ENCODE measurements at places on chromosomes 13 and 19.

DNA sequence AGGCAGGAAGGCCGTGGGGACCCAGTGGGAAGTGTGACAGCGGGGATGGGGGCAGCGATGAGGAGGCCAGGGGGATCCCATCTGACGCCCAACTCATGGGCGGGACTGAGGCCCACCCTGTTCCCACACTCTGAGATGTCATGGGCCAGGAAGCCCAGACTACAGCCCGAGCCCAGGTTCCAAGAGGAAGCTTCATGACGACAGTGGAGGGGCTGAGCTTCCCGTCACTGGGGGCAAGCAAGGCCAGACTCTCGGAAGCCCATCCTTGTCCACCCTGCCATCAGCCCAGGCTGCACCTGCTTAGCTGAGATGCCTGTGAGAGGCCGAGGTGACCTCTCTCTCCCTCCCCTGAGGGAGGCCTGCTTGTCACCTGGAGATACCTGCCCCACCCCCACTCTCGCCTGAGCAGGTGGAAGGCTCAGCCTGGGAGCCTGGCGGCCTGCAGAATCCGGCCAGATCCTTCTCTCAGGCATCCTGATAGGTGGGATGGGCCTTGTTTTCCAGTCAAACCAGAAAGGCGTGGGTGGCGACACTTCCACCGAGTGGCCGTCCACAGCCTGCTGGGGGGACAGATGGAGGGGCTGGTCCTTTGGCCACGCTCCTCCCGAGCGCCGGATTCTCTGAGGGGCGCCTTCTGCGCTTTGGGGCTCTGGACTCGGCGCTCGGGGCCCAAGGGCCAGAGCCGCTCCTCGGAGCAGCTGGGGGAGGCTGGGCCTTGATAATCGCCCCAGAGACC, 4.8 kb downstream of the ZBTB7A start:
- DNase-seq: no peak

GRCh38 chr13:95457294-95457693, 95.2 kb upstream of the CLDN10 start:
- no peak for DNase-seq

- no peak for DNase-seq
Measured at GRCh38 chr13:95050800-95051615, 250.2 kb downstream of the ABCC4 start.

DNA sequence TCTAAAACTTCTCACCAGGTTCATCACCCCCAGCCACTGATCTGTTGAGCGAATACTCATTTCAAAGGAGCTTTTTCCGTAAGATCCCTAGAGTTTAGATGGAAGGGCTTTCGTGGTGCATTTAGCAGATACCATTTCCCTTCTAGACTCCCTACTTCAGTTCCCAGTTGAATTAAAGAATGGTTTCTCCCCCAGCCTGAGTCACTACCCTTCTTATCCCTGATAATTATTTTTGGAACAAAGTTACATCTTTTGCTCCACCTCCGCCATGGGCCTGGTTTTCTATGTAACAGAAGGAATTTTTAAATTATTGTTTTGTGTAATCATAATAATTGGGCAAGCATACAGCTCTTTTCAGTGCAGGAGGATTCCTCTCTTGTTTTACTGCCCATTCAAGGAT, 22.0 kb downstream of the USPL1 start:
- no peak for DNase-seq

DNA sequence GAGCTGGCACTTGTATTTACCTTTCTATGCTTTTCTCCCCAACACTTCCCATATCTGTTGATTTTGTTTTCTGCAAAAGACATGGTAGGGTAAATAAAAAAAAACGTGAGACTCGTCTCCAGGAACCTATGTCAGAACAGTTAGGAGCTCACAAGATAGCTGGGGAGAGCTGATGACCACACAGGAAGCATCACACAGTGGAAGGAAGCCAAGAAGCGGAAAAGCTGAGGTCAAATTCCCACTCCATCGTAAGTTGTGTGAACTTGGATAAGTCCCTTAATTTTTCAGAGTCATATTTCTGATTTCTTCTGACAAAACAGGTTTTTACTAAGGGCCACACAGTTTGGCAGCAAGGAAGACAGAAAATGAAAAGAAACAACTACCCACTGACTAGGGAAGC, 199.6 kb downstream of the KLF5 start:
- no peak for DNase-seq

DNA sequence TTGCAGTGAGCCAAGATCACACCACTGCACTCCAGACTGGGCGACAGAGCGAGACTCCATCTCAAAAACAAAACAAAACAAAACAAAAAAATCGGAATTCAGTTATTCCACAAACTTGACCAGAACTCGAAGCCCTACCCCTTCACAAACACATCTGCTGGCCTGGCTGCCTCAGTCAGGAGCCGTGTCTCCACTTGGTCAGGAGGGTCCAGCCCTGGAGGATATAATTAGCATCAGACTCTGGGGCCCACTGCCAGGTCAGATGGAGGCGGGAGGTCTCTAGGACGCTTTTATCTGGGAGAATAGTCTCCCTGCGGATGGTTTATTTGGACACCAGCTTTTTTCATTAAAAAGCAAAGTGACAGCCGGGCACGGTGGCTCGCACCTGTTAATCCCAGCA, 8.0 kb downstream of the ELL start:
- DNase-seq: no peak

GRCh38 chr19:30293051-30293785, 79.0 kb upstream of the ZNF536 start:
- no peak for DNase-seq

DNA sequence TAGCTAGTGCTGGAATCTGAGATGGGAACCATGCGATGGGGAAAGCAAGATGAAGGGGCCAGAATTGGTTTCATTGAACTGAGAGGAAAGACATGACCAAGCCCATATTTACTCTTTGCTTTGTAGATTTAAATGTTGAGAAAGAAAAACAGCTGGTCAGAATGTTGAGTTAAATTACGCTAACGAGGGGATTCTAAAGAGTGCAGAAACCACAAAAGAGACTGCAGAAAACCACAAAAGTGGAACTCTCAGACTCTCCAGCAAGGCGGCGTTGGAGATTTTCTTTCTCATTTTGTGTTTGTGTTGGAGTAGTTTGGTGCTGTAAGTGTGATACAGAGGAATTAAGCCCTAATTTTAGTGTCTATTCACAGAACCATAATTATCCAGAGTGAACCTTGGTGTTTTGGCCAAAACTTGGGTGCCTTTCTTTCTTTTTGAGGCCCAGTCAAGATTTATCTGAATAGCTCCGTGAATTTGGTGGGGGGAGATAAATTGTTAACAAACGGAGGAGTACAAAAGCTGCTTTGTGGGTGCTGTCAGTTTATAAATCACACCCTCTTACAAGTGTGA, 26.3 kb downstream of the SAE1 start:
- DNase-seq: no peak

- DNase-seq: no peak
Measured at GRCh38 chr13:26759907-26760831, at the start of gene GPR12. TSS of gene GPR12 (minus strand) at chr13:26760786. CDS start at chr13:26759827, 959 bp downstream.

DNA sequence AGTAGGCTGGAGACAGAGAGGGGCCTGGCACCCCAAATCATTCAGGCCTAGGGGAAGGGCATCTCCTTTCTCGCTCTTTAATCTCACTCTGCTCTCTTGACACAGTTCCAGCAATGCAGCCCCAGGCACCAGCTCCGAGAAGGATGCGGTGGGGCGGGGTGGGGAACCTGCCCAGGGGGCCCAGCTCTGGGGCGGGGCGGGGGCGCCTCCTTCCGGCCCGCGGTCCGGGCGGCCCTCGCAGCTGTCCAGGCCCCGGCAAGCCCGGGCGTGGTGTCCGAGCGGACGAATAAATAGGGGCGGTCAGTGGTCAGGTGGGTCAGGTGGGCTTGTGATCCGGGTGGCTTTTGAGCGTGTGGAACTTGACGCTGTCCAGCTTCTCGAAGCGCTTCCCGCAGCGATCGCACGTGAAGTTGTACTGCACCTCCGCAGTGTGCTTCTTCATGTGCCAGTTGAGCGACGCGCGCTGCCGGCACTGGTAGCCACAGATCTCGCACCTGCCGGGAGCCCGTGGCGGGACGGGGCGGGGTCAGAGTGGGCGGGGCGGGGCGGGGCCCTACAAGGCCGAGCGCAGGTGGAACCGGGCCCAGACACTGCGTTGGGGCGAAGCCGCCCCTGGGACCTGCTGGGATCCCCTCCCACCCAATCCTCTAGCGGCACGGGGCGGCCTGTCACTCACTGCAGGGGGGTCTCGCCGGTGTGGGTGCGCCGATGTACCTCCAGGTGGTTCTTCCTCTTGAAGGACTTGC, 2.7 kb upstream of the ELAVL3 start:
- no peak for DNase-seq

DNA sequence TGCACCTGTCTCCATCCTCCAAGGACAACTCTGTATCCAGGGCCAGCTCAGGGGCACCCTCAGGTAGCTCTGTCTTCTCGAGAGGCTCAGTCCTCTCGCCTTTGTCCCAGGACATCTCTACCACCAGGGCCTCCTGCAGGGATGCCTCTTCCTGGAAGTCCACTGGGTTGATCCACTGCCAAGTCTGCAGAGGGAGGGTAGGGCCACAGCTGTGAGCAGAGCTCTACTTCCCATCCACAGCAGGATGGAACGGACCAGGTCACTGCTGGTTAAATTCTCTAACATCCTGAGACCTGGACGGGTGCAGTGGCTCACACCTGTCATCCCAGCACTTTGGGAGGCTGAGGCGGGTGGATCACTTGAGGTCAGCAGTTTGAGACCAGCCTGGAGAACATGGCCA, 26.8 kb downstream of the IL12RB1 start:
- no peak for DNase-seq

DNA sequence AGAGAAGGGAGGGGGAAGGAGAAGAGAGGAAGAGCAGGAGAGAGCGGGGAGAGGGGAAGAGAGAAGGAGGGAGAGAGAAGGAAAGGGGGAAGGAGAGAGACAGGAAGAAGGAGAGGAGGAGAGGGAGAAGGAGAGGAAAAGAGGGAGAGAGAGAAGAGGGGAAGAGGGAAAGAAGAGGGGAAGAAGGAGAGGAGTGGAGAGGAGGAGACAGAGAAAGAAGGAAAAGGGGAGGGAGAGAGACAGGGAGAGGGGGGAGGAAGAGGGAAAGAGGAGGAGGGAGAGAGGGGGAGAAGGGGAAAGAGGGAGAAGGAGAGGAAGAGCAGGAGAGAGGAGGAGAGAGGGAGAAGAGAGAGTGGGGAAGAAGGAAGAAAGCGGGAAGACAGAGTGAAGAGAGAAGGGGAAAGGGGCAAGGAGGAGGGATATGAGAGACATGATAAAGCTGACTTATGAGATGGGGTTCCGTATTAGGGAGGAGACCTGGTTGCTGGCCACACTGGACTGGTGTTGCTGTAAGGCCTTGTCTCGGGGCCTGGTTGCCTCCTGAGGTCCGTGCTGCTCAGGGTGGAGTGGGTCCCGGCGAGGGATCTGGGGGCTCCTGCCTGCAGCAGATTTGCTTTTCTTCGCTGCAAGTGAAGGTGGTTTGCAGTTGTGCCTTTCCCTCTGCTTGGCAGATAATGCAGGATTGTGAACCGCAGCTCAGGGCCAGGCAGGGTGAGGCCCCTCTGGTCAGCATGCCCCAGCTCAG, 139.5 kb downstream of the TEX29 start:
- DNase-seq: no peak

DNA sequence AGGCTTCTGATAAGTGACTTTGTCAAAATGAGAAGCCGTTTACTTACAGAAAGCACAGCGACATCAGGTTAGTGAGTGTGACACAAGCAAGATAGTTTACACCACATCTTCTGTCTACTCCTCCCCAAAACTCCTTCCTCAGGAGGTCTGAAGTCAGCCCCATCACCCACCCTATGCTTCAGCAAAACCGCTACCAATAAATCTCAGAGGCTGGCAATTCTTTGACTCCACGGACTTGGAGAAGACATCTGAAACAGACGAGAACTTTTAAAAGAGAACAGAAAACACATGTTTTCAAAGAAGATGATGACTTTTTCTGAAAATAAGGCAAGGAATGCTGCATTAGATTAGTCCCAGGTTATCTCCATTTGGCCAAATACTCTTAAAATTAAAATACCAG, 261.1 kb downstream of the TBC1D4 start:
- DNase-seq: no peak

GRCh38 chr13:51035978-51036377, 75.1 kb downstream of the C13orf42 start:
- DNase-seq: no peak

DNA sequence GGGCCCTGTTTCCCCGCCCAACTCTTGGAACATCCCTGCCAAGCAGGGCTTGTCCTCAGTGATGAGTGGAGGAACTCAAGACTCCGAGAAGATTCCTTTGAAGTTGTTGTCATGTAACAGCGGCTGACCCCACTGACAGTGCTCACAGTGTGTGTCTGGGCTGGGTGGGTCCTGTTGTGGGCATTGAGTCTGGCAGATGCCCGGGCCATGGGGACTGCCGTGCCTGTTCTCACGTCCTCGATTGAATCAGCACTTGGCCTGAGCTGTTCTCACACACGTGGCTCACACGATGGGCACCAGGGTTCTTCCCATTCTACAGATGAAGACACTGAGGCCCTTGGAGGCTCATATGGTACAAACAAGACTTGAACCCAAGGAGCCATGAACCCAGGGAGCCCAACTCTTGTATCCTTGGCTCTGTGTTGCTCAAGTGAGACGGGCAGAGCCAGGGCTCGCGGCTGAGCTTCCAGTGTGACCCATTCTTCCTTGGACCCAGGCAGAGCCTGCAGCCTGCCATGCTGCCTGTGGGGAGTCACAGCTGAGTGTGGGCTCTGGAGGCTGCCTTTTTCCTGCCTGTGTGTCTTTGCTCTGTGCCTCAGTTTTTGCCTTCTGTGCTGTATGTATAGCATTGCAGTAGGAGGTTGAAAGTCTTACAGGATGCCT, 8.6 kb upstream of the EPN1 start:
- DNase-seq: no peak

GRCh38 chr13:37313372-37313771, 207.9 kb upstream of the CSNK1A1L start:
- DNase-seq: no peak

DNA sequence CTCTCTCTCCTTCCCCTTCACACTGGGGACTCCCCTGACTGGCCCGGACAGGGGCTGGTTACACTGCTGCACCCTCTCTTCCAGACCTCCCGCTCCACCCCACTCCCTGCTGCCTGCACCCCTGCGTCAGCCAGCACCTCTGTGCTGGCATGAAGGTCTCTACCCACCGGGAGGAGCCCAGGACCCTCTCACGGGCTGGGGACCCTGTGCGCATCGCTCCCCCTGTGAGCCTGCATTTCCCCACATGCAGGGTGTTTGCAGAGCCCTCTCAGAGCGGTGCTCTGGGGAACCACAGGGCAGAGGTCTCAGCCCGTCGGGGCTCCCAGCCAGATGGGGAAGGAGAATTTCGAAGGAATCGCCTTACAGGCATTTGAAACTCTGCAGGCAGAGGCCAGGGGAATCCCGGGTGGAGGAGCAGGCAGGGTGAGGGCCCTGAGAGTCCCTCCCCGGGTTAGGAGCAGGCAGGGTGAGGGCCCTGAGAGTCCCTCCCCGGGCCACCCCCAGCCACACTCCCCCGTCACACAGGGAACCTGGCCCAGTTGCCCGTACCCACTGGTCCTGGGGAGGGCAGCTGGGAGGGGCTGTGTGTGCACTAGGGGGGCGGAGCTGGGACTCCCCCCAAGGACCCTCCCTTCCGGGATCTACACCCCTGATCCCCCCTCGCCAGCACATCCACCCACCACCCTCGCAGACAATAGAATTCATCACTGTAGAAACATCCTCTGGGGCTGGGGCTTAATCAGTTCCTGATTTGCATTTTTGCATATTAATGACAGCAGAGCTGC, 16.3 kb upstream of the TCF3 start:
- DNase-seq: no peak

GRCh38 chr19:17762505-17763229, 11.4 kb downstream of the FCHO1 start:
- DNase-seq: no peak

GRCh38 chr19:28641395-28641794, 571.6 kb downstream of the UQCRFS1 start:
- DNase-seq: no peak
